ENCODE measurements at places on chromosomes 2 and 18.

DNA sequence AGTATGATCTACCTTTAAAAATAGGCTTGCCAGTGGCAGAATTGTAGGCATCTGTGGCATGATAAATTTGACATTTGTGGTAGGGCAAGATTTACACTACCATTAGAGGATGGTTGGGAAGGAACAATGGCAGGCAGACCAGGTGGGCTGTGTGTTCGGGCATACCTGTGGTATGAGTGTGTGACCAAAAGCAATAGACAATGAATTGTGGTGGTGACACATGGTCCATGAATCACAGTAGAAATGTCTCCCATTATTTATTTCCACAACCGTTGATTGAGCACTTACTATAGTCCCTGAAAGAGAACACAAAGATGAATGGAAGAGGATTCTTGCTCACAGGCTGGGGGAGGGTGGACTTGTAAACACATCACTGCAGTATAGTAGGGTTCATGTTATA lies 29.9 kb upstream of the RUFY4 start:
- DNase-seq = no peak

- DNase-seq = no peak
Measured at GRCh38 chr2:68741238-68741637, 6.6 kb downstream of the ARHGAP25 start.

GRCh38 chr2:191786694-191787093 lies 60.2 kb downstream of the CAVIN2 start:
- no peak for DNase-seq

- no peak for DNase-seq
Measured at GRCh38 chr2:171483793-171484192, 38.5 kb upstream of the CYBRD1 start.

- no peak for DNase-seq
Measured at GRCh38 chr18:38611036-38611964, 1045.7 kb upstream of the CELF4 start.

GRCh38 chr18:36349552-36349951 lies 52.0 kb downstream of the FHOD3 start:
- no peak for DNase-seq
